NB4 (cell line): ENCODE measurements at places on chromosomes 16 and 17.
A peak's percentile ranks its signal among the peaks of the same experiment; 100 is the strongest.

- DNase-seq, result peak; percentile 65
These were observed 122.0 kb downstream of the CLEC16A start for GRCh38 chr16:11066261-11066870.

- peak; percentile 85 for DNase-seq
These were observed 2.4 kb upstream of the FOXL1 start for GRCh38 chr16:86575754-86576557.

GRCh38 chr16:1525871-1526607 lies 7.4 kb upstream of the TMEM204 start:
- no peak for DNase-seq

- peak; percentile 48 for DNase-seq
These were observed 743 bp downstream of the WIPI1 start for GRCh38 chr17:68456339-68457167.

DNA sequence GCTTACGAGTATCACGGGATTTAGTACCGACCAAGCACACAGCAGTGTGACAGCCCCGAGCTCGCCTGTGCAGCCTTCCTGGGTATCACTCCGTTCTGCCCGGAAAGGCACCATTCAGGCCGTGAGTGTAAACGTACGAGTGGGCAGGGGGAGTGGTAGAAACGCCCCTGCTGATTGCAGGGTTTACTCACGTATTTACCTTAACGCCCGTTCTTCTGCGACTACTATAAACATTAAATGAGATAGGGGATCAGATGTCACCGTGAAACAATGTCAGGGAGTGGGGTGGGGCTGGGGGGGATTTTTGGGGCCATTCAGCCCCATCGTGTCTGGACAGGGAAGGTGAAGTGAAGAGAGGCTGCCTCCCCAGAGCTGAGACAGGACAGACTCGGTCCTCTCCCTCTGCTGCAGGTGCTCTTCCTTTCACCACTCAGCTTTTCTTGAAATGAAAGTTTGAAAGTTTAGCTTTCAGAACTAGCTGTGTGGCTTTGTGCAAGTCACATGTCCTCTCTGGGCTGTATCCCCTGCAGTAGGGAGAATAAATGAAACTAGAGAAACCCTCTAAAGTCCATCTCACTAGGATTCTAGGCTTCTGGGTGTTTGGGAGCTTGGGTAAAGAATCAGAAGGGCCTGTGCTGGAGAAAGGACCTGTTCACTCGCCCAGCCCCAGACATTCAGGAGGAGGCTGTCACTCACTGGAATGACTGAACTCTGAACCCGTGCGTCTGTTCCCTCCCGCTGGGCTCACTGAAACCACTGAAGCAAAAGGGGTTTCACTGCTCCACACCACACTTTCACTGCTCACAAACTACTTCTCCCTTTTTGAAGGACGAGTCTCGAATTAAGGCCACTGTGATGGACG lies 66.7 kb downstream of the RPA1 start:
- DNase-seq, result no peak

DNA sequence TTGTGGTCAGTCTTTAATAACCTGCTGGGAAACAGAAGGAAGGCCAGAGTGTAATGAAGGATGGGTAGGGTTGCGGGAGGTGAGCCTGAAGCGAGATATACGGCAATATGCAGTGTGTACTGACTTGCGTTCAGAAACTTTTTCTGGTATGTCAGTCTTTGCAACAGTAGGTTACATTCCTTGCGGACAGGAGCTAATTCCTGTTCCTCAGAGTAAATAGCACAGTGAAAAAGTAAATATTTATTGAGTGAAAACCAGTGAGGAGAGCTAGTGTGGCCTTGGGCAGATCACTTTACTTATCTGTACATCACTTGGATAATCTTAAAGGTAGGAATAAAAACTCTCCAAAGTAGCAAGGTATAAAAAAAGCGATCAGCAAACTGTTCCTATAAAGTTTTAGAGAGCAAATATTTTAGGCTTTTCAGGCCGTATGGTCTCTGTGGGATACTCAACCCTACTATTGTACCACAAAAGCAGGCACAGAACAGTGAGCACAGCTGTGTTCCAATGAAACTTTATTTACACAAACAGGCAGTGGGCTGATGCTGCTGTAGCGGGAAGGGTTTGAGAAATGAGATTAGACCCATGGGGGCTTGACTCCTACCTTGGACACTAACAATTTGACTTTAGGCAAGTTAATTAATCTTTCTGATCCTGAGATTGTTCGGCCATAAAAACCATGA lies 348.0 kb downstream of the UTP18 start:
- no peak for DNase-seq

GRCh38 chr16:74862743-74863244 lies 88.2 kb upstream of the FA2H start:
- peak; percentile 66 for DNase-seq

GRCh38 chr16:22330326-22330725 lies 33.1 kb downstream of the POLR3E start:
- no peak for DNase-seq

DNA sequence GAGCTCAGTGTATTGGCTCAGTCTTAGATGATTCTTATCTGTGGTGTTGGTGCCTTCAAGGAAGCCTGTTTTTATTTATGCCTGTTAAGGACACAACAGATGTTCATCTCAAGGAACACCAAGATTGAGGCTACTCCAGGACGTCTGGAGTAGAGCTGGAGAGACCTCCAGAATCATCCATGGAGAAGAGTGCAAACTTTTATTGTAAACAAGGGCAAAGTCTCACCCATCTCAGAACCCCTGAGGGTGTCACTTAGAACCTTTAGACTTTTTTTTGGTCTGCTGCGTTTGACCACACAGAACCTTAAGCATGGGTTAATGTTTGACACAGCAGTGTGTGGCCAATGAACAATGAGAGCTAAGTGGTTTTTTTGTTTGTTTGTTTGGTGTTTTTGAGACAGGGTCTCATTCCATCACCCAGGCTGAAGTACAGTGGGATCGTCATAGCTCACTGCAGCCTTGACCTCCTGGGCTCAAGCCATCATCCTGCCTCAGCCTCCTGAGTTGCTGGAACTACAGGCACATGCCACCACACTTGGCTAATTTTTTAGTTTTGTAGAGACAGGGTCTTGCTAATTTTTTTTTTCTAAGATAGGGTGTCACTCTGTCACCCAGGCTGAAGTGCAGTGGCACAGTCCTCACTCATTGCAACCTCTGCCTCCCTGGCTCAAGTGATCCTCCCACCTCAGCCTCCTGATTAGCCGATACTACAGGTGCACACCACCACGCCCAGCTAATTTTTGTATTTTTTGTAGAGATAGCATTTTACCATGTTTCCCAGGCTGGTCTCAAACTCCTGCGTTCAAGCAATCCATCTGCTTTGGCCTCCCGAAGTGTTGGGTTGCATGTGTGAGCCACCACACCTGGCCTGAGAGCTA lies 16.3 kb downstream of the SLC47A1 start:
- DNase-seq, result no peak

DNA sequence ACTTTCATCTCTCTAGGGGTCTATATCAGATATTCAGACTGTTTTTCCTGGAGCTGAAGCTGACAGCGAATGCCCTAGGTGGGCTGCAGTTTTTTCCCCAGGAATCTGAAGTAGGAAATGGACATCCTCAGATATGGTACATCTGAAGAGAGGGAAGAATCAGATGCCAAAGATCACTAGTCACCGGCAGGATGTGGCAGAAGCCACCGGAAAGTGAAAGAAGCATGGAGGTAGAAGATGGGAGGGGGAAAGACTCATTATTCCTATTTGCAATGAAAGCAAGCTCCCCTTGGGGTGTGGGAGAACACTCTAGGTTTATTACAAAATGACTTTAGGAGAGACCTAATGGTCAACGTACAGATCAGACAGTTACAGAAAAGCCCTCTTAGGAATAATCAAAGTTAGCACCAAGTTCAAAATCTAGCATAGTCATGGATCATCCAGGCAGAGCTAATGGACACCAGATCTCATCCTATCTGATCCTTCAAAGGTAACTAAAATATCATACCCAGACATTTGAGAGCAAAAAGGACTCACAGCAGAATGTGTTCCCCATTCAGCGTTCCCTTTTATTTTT lies 110.7 kb downstream of the HS3ST3A1 start:
- no peak for DNase-seq

GRCh38 chr16:86345516-86345915 lies 164.8 kb upstream of the FOXF1 start:
- DNase-seq, result no peak

GRCh38 chr17:74199306-74200092 lies 4.0 kb upstream of the RPL38 start:
- peak; percentile 61 for DNase-seq

- no peak for DNase-seq
These were observed 22.1 kb upstream of the B4GALNT2 start for GRCh38 chr17:49110509-49110908.

DNA sequence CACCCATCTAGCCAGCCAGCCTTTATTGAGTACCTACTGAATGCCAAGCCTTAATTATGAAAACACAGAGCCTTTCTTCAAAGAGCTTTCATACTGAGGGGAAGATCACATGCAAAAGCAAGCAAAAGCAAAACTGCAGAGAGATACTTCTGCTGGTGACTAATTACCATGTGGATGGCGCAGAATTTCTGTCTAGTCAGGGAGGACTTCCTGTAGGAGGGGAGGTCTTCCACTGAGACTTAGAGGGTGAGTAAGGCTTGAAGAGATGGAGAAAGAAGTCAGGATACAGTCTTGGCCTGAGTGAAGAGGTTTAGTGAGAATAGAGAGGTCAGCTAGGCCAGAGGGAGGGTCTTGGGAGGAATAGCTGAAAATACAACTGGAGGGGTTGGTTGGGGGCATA lies 53.9 kb upstream of the CCL2 start:
- DNase-seq, result peak; percentile 42

DNA sequence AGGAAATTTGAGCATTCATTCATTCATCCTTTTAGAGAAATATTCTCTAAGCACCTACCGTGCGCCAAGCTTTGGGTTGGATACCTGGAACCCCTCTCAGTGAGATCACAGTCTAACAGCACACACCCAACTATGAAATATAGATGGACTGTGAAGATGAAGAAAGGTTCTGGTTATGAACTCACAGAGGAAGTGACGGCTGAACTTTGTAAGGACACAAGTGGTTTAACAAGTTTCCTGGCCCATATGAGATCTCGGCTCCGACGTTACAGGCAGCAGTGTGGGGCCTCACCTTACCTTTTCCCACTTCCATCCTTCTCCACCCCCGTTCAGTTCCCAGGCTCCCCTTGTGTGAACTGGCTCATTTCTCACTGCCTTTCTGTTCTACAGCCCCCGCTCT lies 406.2 kb downstream of the MAF start:
- no peak for DNase-seq

GRCh38 chr17:42681976-42682721 lies at the start of gene CNTNAP1:
CNTNAP1 (plus strand) TSS chr17:42682531; CDS start chr17:42682830, 299 bp downstream.
- DNase-seq, result no peak
